ENCODE measurements at places on chromosomes 3 and 15.

GRCh38 chr3:107988460-107989175 is 102.2 kb downstream of the CD47 start:
- peak; percentile 49 for DNase-seq

- no peak for DNase-seq
Observed at GRCh38 chr15:52408823-52409222, 113.2 kb upstream of the MYO5C start.

GRCh38 chr3:64801856-64802255 is 114.1 kb upstream of the ADAMTS9 start:
- DNase-seq = no peak

- no peak for DNase-seq
Observed at GRCh38 chr3:137692803-137693431, 71.2 kb upstream of the SOX14 start.

GRCh38 chr15:91357011-91357410 is 257.0 kb downstream of the SV2B start:
- no peak for DNase-seq

DNA sequence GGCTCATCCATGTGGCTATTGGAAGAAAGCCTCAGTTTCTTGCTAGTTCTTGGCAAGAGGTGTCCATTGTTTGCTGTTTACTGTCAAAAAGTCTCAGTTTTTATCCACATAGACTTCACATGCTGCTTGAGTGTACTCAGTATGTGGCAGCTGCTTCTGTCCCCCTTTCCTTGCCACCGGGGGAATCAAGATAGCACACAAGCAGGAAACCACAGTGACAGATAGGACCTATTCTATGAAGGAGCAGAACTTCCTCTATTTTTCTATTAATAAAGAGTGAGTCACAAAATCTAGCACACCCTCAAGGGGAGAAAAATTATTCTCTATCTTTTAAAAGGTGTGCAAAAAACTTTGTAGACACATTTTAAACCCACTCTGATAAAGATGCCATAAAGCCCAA is 121.4 kb upstream of the GMNC start:
- no peak for DNase-seq

DNA sequence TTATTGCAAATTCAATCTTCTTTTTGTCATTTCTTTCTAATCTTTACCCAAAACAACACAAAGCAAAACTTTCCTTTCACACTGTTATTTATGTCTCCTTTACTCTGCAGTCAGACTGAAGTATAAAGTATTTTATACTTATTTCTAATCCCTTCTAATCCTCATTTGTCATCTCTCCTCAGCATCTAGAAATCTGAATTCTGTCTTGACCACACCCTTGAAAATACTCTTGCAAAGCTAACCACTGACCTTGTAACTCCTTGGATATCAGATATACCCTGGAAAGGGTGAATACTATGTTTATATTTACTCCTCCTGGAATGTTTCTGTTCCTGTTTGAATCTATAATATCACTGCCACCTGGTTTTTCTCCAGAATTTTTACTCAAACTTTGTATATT is 481.1 kb downstream of the ZNF385D start:
- no peak for DNase-seq

GRCh38 chr15:64751464-64751863 is 23.9 kb downstream of the RBPMS2 start:
- DNase-seq = no peak

GRCh38 chr15:57947781-57948180 is 117.7 kb downstream of the ALDH1A2 start:
- peak; percentile 20 for DNase-seq

GRCh38 chr15:41981371-41982132 is 9.2 kb upstream of the EHD4 start:
- peak; percentile 23 for DNase-seq

- DNase-seq = no peak
Observed at GRCh38 chr3:23343509-23343908, 140.4 kb downstream of the UBE2E2 start.

- no peak for DNase-seq
Observed at GRCh38 chr15:51083641-51084166, 11.0 kb downstream of the TNFAIP8L3 start.

- DNase-seq = peak; percentile 62
Observed at GRCh38 chr3:129282727-129283327, 4.2 kb downstream of the HMCES start.

- no peak for DNase-seq
Observed at GRCh38 chr3:108602249-108602934, 12.9 kb downstream of the DZIP3 start.

DNA sequence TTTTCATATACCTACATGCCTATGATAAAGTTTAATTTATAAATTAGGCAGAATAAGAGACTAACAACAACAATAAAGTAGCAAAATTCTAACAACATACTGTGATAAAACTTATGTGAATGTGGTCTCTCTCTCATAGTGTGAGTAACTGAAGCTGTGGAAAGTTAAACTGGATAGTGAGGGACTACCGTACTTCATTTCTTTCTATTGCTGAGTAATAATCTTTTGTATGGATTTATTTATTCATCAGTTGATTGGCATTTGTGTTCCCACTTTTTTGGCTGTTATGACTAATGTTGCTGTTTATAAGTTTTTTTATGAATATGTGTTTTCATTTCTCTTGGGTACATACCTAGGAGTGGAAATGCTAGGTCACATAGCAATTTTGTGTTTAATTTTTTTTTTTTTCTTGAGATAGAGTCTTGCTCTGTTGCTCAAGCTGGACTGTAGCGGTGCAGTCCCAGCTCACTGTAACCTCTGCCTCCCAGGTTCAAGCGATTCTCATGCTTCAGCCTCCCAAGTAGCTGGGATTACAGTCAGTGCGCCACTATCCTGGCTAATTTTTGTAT is 41.0 kb downstream of the RNF111 start:
- DNase-seq = peak; percentile 8

GRCh38 chr3:175692256-175692655 is 833.1 kb downstream of the NAALADL2 start:
- DNase-seq = no peak

DNA sequence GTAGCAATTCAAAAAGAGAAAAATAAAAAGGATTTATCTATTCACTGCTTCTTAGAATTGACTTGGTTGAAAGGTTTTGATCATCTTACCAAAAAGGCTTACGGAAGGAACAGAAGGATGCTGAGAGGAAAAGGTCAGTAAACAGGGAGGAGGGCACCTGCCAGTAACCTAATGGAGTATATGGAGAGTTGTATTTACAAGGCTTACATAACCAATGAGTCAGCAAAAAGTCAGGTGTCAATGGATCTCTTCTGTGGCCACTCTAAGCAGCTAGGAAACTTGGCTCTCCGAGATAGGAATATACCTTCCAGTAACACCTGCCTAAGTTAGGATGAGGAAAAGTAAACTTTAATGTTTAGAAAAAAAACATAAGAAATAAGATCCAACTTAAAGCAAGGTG is 80.5 kb upstream of the PLXND1 start:
- DNase-seq = no peak

DNA sequence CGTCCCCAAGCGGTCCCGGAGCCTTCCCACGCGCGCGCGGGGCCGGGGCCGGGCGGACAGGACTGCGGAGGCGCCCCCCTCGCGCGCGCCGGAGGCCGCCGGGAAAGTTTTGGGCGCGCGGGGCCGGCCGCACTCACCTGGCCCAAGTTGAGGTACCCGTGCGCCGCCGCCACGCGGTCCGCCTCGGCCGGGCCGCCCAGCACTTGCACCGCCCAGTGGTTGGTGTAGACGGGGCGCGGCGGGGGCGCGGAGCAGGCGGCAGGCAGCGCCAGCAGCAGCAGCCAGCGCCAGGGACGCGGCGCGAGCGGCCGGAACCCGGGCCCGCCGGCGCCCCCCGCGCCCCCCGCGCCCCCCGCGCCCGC is 289 bp downstream of the PCSK6 start:
- peak; percentile 7 for DNase-seq

DNA sequence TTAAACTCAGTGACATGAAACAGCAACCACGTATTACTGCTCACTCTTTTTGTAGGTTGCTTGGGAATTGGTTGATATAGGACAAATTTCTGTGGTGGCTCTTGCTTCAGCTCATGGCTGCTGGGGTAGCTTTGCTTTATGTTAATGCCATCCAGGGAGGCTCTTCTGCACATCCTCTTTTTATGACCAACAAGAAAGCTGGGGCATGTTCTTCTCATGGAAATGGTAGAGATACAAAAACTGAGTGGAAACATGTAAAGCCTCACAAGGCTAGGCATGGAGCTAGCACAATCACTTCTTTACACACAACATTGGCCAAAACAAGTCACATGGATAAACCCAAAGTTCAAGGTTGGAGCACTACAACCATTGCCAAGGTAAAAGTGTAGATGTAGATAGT is 176.8 kb downstream of the NECTIN3 start:
- no peak for DNase-seq

DNA sequence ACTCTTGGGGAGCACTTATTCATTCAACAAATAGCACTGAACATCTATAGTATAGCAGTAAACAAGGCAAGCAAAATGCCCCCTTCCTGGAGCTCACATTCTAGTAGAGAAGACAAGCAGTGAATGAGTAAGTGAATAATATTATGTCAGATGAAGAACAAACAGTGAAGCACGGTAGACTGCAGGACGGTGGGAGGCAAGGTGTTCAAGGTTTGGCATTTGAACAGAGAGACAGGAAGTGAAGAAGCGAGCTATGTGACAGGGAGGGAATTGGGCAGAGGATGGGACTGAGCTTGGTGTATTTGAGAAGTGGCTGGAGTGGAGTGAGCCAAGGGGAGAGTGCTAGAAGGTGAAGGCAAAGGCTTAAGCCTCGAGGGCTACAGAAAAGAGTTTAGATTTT is 1.4 kb downstream of the CRELD1 start:
- no peak for DNase-seq

DNA sequence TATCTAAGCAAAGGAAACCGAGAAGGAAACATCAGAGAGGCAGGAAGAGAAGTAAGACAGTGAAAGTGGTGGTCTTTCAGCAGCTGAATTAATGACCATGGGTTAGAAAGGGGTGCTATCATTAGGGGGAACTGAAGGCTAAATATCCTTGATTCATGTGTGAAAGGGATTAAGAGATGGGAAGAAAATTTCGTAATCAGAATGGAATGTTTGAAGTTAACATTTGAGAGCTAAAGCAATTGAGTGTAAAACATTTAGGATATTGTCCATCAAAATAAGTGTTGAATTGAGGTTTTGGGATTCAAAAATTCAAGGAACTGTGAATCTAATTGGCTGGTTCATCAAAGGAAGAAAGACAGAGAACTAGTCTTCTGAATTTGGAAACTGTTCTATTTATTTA is 4.1 kb upstream of the ECT2 start:
- peak; percentile 7 for DNase-seq

- DNase-seq = no peak
Observed at GRCh38 chr3:27714146-27714526, 8.0 kb downstream of the EOMES start.

DNA sequence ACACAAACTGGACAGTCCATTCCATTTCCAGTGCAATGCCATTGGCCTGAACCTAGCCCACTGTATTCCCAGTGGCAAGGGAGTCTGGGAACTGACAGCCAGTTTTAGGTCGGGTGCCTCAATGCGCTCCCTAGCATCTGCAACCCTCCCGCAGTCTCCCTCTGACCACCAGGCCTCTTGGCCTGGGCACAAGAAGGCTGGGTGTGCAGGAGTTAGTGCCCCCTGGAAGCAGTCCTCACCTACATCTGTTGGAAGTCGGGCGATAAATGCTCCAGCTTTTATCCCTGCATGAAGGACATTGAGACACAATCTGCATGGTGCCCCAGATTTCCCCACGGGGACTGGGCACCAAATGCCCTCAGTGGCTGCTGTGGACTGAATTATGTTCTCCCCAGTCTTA is 12.7 kb downstream of the C3orf22 start:
- DNase-seq = no peak

DNA sequence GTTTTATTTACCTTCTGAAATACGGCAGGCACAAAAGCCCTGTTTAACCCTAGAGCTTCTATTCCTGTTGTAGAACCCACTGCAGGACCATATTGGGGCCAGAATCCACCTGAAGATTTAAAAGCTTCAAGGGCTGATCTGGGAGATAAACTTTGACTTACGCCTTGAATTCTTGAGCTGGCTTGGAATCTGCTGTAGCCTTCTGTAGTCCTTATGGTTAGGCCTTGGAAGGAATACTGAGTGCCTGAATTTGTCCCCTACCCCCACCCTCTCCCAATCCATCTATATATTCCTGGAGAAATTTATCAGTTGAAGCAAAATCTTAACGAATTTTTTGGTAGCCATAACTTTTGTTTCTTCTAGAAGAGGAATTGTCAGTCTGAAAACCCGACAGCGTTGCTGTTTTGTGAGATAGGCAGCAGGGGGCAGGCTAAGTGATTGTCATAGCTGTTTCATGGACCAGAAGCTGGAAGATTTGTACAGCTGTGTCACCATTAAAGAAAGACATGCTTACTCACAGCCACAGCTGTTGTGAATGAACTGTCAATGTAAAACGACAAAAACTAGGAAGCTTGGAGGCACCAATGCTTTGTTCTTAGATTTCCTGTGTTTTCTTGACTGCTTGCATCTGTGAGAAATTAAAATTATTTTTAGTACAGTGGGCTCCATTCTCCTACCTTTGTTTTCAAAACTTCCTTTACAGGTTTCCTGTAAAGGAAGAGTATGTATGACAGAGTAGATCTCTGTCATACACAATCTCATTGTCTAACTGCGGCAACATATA is 12.8 kb downstream of the LXN start:
- peak; percentile 89 for DNase-seq

- no peak for DNase-seq
Observed at GRCh38 chr15:76863693-76864092, 41.4 kb downstream of the SCAPER start.

- no peak for DNase-seq
Observed at GRCh38 chr15:69293741-69294615, 4.7 kb upstream of the PAQR5 start.

All from choroid plexus epithelial cell (primary cell).